NCI-H226 (cell line): ENCODE measurements at places on chromosomes 5 and 9.

DNA sequence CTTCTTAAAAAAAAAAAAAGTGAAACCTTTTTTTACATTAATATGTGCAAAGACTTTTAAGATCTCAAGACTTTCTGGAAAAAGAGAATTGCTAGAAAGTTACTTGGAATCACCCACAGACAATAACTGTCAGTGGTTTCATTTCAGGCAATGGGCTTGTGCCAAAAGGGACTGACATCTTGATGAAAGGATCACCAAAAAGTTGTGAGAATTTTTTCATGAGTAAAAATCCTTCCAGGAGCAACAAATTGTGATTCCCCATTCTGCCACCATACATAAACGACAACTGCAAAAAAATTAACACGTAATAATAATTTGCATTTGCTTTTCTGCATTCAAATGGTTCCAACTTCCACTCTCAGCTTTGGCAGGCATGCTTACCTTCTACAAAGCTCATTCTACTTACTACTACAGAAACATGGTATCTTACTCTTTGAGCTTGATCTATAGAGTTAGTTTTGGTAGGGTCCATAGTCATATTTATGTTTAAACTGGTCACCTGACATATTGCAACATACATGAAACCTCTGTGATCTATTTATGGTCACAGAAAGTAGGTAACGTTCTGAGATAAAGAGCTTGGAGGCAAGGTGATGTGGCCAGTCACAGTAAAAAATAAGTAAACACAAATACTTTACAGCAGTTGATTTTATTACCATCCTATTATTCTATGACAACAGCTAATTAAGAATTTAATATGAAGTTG lies 3.0 kb downstream of the NREP start:
- no peak for DNase-seq

GRCh38 chr9:109440117-109440515 lies 58.0 kb downstream of the PTPN3 start:
- no peak for DNase-seq

DNA sequence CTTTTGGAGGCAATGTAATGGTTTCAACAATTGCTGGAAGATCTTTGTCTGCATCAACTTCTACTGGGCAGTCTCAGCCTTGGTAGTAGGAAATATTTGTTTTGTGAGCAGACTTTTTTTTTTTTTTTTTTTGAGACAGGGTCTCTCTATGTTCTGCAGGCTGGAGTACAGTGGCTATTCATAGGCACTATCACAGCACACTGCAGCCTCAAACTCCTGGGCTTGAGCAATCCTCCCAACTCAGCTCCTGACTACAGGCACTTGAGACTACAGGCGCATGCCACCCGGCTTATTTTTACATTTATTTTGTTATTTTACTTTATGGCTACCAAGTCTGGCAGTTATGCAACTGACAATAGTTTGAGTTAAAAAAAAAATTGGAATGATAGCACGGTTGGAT lies 187.3 kb downstream of the SNX18 start:
- no peak for DNase-seq

DNA sequence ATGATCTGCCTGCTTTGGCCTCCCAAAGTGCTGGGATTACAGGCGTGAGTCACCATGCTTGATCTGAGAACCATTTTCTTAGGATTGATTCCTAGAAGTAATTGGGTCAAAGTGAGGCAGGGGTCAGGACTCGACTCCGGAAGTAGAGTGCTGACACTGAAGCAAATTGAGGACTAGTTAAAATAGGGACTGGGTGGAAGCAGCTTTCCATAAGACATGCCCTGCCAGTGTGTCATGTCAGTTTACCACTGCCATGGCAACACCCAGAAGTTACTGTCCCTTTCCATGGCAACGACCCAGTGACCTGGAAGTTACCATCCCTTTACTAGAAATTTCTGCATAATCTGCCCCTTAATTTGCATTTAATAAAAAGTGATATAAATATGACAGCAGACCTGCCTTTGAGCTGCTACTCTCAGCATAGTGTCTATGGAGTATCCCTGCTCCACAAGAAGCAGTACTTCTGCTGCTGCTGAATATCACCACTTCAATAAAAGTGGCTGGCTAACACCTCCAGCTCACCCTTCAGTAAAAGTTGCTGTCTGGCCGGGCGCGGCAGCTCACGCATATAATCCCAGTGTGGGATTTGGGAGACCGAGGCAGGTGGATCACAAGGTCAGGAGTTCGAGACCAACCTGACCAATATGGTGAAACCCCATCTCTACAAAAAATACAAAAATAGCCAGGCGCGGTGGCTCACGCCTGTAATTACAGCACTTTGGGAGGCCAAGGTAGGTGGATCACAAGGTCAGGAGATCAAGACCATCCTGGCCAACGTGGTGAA lies 47.8 kb upstream of the JADE2 start:
- no peak for DNase-seq

GRCh38 chr9:101639785-101640665 lies 45.3 kb upstream of the PPP3R2 start:
- DNase-seq = no peak

GRCh38 chr5:138736293-138736692 lies 16.9 kb upstream of the CTNNA1 start:
- DNase-seq = no peak

- DNase-seq = no peak
These were observed 22.4 kb upstream of the RASGRF2 start for GRCh38 chr5:80937584-80938356.

DNA sequence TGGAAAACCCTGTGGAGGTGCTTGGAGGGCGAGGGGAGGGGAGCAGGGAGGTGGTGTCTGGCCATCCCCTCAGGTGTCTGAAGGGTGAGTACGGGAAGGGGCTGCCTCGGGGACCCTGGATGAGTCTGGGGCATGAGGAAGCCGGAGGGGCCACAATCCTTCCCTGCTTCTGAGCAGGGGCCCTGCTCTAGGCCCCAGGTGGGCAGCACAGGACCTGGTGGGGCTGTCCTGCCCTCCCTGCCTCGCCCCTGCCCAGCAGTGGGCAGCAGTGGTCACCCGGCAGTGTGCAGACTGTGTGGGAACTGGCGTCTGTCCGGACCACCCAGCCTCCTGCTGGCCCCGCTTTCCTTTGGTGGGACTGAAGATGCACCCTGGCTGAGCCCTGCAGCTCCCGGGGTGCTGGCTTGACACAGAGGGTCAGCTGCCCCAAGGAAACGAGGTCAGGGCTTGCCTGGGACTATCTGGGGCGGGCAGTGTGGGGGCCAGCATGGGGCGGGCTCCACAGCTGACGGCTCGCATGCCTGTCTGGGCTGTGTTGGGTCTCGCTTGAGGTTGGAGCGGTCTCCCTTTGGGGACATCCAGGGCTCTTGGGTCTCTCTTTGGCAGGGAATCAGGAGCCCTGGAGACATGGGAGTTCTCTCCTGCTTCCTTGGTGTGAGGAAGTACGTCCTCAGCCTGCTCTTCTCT lies 26.1 kb downstream of the RXRA start:
- DNase-seq = no peak

DNA sequence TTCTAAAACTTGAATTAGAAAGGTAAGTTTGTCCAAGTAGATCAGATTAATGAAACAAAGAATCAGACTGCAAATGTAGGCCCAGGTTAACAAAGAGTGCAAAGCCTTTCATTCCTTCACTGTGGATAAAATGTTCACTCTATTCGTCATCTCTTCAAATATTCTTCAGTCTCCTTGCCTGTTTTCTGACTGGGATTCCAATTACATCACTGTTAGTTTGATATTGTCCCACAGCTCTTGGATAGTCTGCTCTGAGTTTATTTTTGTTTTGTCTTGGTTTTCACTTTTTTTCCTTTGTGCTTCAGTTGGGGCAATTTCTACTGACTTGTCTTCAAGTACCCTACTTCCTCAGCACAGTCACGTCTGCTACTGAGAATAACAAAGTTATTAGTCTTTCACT lies 38.5 kb upstream of the GZMA start:
- DNase-seq = no peak

DNA sequence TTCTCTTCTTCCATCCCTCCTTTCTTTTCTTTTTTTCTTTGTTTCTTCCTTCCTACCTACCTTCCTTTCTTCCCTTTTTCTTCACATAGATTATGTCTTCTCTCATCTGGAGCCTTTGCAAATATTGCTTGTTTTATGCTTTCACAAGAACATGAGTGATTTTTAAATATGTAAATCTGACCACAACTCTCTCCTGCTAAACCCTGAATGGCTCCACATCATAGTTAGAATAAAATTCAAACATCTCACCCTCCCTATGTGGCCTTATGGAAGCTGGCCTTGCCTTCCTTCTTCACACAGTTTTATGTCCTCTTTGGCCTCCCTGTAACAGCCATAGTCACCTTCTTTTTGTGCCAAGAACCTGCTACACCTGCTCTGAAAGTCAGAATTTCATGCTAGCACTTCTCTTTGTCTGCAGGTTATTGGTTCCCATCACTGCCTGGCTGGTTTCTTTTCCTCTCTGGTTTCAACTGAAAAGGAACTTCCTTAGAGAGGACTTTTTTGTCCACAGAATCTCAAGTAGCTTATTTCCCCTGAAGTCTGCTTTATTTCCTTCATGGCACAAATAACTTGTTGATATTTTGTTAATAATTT lies 114.3 kb upstream of the TNC start:
- no peak for DNase-seq

- no peak for DNase-seq
These were observed 14.1 kb upstream of the SPARC start for GRCh38 chr5:151700820-151701219.

GRCh38 chr9:14198841-14199455 lies 115.0 kb downstream of the NFIB start:
- DNase-seq = no peak

DNA sequence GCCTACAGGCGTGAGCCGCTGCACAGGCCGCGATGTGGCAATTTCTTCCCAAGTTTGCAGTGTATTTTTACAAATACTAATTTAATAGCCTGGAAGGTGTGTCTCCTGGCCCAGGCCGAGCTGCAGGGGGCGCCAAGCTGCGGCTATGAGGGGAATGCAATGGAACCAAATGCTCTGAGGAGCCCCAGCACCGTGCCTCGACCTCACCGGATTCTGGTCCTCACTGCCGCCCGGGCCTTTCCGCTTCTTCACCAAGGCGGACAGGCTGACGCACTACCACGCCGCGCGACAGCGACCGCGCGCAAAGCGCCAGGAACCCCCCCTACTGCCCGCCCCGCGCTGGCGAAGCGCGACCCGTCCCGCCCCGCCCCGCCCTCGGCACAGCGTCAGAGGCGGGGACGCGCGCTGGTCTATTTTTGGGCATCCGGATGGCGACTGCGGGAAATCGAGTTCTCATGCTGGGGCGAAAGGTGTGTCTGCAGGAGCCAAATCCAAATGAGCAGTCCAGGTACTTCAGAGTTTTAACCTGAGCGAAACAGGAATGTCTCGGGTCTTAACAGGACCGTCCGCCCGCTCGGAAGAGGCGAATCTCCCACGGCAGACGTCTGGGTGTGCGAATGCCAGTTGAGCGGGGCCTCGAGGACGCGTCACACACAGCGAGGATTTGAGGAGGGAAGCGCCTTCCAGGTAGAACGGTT lies 31.7 kb upstream of the PRXL2C start:
- no peak for DNase-seq

GRCh38 chr9:130405657-130406257 lies 39.0 kb upstream of the ASS1 start:
- no peak for DNase-seq

DNA sequence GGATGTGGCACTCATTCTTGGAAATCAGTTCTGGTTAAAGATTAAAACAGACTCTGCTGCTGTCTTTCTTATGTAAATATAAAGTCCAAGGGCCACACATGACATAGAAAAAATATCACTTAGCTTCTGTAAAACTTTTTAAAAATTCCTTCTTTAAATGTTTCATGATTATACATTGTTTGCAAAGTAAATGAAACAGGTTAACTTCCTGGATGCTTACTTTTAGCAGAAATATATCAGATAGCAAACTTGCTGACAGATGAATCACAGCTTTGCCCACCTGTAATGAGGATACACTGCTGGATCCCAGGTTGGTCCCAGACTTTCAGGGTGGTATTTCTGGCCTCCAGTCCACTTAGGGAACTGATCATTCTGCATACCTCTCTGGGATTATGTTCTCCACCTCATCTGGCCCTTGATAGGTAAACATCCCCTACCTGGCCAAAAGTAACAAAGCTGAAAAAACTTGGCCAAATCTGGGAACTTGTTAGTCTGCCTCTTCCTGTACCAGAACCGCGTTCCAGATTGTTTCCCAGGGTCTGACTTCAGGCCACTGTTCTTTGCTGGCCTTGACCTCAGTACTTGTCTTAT lies 340.5 kb downstream of the ADGRV1 start:
- DNase-seq = no peak

DNA sequence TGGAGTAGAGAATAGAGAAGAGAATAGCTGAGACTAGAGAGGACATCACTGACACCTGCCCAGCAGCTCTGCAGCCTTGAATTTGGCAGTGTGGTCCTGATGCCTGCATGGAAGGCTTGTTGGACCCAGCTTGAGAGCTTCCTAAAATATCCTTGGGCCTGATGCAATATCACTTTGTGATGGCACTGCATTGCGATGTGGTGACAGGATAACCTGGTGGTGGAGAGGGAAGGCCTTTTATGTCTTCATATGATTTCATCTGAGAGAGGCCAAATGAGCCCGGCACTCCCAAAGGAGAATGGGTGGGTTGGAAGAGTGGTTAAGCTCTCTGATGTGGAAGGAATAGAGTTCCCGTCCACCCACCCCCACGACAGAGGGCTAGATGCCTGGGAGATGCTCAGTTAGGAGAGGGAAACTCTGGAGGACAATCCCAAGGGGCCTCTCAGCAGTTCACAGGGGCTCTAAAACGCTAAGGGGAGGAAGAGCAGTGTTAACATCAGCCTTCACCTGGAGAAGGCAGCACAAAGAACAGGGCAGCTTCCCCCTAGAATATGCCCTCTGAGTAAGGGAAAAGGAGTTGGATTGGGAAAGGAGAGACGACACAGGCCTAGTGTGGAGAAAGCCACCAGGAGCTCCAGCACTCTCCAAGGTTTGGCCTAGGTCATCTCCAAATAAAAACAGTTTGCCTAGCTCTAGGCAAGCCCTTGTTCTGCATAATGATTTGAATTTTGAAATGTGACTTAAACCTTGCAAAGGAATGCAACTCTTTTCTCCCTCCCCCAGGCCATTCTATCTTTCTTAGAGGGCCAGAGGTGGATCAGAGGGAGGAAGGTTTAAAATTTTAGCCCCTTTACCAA lies 99.8 kb upstream of the SSBP2 start:
- no peak for DNase-seq

DNA sequence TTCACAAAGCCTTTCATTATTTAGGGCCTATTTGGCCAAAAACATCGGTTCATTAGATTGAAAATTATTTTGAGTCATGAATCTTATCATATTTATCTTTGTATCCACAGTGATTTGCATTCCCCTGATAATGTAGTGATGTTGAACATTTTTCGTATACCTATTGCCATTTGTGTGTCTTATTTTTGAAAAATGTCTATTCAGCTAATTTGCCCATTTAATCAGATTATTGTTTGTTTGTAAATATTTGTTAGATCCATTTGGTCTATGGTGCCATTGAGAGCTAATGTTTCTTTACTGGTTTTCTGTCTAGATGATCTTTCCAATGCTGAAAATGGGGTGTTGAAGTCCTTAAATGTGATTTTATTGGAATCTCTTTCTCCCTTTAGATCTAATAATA lies 439.2 kb upstream of the TYRP1 start:
- no peak for DNase-seq

DNA sequence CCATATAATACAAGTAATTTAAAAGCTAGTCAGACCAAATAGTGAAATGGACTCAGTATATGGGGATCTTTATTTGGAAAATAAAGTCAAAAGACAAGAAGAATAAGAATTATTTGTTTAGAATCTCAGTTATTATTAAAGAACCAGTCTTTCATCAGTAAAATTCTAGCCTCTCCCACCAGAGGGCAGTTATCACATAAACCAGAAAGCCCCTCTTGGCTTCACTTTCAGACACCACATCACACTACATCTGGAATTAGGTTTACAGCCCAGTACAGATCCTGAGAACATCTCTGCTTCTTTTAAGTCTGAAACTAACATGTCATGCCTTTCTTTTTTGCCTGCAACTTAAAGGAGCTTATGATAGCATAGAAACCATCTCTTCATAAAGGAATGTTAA lies 12.2 kb upstream of the HSPB3 start:
- DNase-seq = no peak
